ENCODE measurements at places on chromosomes 2 and 18.

DNA sequence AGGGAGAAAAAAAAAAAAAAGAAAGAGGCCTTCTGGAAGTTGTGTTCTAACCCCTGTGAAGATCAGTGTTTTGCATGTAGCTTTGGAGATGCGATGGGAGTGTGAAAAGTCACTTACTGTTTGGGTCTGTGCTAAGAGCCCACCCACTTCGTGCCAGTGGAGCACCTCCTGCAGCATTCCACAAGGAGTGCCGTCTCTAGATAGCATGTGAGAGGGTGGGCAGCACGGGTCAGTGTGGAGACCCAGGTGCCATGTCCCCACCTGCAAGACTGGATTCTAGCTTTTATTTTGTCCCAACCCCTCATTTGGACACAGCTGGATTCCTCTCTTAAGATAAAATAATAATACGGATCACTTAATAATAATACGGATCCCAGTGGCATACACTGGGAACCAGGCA lies 12.5 kb upstream of the TMEM185B start:
- no peak for DNase-seq

DNA sequence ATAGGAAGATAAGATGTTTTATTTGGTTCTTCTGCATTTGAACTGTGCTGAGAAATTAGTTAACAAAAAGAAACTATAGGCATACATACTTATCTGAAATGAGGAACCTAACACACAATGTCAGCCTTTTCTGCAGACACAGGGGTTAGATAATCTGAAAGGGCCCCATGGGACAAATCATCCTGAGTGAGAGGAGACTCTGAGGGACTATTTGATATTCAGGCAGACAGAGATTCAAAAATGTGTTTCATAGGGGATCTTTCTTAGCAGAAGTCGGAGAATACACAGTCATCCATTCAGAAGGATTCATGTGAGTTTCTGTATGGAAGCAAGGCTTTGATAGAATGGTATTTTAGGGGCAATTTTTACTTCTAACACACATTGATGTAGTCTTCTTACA lies 79.1 kb downstream of the NCKAP5 start:
- no peak for DNase-seq

GRCh38 chr2:106144621-106145331 lies 49.3 kb downstream of the UXS1 start:
- no peak for DNase-seq

GRCh38 chr18:42264497-42264896 lies 309.5 kb downstream of the PIK3C3 start:
- DNase-seq: no peak

GRCh38 chr18:72530622-72531021 lies 13.5 kb downstream of the CBLN2 start:
- DNase-seq: no peak

DNA sequence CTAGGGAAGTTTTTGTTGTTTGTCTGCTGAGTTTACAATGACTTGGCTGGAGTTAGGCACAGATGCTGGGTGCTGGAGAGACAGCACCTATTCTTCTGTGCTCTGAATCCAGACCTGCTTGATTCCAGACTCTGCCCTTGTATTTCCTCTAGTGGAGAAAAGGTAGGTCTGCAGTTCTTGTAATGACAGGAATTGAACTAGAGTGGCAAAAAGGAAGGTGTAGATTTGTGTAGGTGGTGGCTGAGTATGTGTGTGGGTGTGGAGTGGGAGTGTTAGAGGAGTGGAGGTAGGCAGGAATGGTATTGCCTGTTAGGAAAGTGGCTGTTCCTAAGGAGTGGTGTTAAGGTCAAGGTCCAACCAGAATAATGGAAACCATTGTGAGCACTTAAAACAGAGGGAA lies 71.9 kb upstream of the LYPD6 start:
- no peak for DNase-seq

DNA sequence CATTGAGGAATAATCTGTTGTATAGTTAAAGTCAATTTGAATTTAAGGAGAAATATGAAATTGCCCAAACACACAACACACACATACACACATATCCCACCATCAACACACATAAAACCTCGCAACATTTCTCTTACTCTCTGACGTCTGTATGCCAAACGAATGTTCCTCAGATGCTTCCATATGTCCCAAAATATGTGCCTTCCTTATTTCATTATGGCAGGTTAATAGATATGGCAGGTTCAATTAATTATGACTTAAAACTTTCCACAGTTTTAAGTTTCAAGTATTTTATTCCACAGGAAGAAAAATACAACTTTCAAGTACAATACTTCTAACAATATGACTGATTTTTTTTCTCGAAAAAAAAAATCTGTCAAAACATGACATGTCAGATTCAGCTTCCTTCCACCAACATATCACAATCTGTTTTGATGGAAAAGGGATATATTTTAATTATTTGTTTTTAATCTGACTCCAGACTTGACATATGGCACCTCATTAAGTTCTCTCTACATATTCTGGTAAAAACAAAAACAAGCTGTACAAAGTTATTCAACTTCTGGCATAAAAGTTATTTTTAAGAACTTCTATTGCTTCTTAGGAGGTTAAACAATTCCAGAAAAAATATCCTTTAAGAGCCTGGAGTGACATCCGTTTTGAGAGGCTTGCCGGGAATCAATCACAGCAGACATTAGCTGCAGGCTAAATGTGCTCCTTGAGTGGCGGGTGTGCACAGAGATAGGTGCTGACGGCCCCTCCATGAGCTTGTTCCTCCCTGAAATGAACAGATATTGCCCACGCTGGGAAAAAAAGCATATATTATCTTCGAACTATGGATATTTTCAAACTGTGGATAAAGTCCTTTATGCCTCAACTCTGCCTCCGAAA lies 812.7 kb downstream of the DCDC2C start:
- no peak for DNase-seq

- DNase-seq: peak; percentile 91
These were observed 103.6 kb upstream of the CELF4 start for GRCh38 chr18:37668971-37669747.

GRCh38 chr2:95392320-95392719 lies 10.2 kb upstream of the FAHD2A start:
- DNase-seq: no peak

DNA sequence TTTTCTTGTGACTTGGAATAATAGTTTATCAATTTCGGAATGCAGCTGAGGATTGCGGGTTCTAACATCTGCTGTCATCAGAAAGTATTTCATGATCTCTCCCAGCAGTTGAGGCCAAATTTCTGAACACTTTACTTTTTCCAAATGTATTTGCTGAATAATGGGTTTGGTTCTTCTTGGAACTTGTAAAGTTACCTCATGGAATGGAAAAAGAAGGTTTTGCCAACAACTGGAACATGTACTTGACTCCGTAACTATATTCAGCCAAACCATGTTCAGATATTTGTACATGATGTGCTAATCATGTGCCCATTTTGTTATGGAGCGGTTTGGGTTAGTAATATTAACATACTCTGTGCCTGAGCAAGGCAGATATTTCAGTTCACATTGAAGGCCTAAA lies 119.6 kb downstream of the LCLAT1 start:
- DNase-seq: no peak

- DNase-seq: no peak
These were observed 325.5 kb downstream of the AGPS start for GRCh38 chr2:177717831-177718618.

GRCh38 chr2:9318461-9319337 lies 104.6 kb downstream of the ITGB1BP1 start:
- DNase-seq: peak; percentile 58

GRCh38 chr2:134011936-134012586 lies 241.8 kb upstream of the MGAT5 start:
- no peak for DNase-seq

DNA sequence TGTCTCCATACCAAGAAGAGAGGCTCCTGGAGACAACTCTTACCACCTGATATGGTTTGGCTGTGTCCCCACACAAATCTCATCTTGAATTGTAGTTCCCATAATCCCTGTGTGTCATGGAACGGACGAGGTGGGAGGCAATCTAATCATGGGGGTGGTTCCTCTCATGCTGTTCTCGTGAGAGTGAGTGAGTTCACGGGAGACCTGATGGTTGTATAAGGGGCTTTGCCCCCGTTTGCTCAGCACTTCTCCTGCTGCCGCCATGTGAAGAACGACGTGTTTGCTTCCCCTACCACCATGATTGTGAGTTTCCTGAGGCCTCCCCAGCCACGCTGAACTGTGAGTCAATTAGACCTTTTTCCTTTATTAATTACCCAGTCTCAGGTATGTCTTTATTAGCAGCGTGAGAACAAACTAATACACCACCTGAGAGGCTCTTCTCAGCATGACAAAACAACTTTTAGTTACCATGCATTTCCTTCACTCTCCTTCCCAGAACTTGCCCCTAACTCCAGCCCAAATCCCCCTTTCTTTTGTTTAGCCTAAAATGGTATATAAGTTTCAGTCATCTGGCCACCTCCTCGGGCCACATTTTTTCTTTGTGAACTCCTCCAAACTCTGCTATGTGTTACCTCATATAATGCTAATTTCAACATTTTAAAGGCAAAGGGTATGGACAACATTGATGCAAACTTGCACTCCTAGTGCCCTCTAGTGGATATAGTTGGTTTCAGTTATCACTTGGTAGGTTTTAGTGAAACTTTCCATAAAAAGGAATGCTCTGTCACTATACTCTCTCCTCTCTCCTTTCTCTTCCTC lies 58.6 kb upstream of the SLC25A52 start:
- peak; percentile 61 for DNase-seq

DNA sequence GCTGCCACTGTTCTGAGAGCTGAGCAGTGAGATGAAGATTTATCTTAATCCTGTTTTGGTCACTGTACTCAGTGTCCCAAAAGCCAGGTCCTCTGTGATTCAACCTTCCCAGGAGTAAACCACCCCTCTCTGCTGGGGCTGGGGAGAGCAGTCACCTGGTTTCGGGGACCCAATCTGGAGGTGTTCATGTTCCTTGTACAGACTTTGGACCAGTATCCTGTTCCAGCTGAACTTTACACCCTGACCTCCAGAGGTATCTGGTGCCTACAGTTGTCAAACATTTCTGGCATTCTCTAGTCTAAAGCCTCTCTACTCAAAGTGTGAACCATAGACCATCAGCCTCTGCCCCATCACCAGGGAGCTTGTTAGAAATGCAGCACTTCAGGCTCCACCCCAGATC lies 22.1 kb downstream of the CERS6 start:
- no peak for DNase-seq

DNA sequence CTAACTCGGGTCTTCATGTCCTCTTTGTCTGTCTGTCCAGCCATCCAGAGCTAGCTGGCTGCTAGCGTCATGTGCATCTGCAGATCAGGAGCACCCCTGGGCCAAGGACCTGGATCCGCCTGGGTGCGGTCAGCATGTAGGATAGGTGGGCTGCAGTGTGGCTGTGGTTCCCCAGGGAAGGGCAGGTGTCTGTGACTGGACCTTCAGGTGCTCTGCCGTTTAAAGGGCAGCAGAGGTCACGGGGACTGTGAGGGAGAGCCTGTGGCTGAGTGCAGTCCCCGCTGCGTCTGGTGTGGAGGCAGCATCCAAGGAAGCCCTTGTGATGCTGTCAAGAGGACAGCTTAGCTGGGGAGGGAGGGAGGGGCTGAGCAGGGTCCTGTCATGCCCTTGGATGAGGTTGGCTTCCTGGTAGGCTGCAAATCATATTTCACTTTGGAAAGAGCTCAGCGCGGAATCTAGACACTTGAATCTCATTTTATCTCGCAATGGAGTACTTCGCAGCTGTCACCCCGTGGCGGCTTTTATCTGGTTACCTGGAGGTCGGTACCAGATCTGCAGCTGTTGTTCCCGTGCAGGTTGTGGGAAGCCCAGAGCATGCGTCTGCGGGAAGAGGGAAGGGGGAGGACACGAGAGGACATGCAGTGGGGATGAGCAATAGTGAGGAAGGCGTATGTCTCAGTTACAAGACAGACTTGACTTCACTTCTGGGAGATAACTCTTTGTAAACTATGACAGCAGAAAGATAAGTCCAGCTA lies 5.9 kb upstream of the RALB start:
- DNase-seq: no peak

DNA sequence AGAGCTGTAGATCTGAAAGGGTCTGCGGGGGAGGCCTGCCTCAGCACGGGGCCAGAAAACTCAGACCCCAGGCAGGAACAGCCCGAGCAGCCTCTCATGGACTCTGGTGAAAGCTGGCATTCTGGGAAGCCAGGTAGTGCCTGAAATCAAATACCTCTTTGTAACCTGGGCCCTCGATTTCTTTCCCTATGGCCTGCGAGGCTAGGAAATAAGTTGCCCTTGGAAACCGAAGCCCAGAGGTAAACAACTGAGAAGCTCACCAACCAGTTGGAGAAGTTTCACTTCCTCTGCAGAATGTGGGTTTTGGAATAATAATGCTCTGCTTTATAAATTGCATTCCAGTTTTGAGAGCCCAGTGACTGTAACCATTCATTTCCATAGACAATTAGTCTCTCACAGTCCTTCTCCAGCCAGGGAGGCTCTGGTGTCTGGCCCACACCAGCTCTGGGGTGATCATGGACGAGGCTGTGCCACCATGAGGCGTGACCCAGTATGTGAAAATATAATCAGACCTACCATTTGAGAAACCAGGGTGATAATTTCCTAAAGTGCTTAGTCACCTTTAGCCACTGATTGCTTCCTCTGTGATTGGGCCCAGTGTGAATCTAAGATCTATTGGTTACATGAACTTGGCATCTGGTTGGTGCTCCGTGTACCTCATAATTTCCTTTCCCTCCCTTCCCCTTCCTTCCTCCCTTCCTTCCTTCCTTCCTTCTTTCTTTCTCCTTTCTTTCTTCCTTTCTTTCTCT lies 133.1 kb upstream of the PELI1 start:
- DNase-seq: no peak

- DNase-seq: no peak
These were observed 37.9 kb downstream of the MTERF4 start for GRCh38 chr2:241064008-241064801.

- no peak for DNase-seq
These were observed 318.0 kb downstream of the FIGN start for GRCh38 chr2:163417596-163418337.

DNA sequence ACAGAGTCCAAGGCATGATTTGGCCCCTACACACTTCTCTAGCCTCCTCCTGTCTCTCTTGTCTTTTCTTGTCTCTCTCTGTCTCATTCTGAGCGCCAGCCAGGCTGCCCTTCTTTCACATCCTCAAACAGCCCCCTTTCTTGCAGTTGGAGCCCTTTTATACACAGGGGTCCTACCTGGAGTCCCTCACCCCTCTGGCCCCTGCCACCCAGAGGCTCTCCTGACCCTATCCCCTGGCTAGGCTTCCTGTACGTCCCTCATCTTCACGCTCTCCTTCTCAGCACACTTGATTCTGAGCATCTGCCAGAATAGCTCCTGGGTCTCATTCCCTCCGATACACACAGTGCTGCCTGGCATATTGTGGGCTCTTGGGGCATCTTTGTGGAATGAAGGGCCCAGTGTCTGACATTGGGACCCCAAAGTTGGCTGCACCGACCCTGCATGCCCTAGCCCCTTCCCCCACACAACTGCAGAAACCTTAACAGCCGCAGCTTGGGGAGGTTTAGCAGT lies 261.9 kb downstream of the DYSF start:
- no peak for DNase-seq
